ENCODE measurements at places on chromosomes 1 and 21. TPM values are rescaled to one million over a fixed set of nuclear protein-coding genes. Genes with fewer than 3 reads are reported as not detected.

Gene DRAXIN
- 23.0 TPM for total RNA-seq

DNA sequence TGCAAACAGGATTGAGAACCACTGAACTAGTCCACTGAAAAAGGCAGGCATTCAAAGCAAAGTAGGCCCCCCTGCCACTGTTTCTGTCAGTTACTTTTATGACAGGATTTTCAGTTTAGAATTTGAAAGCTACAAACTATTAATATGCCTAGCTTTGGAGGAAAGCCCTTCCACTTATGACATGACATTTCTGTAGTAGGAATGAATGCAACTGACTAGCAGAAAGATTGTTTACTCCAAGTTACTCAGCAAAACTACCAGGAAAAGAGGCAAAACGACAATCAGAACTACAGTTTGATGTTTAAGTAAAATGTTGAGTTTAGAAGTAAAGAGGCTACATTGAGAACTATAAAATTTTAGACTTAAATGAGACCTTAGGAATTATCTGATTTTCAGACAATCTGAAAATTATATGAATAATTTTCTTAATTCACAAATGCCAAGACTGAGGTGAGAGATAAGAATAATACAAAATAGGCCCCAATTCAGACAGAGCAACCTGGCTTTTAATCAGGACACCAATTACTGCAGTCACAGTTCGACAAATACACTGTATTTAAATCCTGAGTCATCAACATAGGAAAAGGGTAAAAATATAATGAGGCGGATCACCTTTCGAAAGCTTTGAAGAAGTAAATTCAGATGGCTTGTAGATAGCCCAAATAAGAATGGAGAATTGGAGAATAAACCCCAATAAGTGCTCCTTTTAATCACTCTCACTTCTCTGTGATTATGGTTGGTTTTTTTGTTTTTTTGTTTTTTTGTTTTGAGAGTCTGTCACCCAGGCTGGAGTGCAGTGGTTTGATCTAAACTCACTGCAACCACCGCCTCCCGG, 2.2 kb downstream of the PRKAB2 start:
- H3K4me3 ChIP-seq = peak overlapping the region; percentile 89
- no peaks in the 10 kb centered on the region for H3K36me3 ChIP-seq
- DNase-seq = no peak
- H3K4me1 ChIP-seq = peaks cover 39% of the 10 kb centered on the region

DNA sequence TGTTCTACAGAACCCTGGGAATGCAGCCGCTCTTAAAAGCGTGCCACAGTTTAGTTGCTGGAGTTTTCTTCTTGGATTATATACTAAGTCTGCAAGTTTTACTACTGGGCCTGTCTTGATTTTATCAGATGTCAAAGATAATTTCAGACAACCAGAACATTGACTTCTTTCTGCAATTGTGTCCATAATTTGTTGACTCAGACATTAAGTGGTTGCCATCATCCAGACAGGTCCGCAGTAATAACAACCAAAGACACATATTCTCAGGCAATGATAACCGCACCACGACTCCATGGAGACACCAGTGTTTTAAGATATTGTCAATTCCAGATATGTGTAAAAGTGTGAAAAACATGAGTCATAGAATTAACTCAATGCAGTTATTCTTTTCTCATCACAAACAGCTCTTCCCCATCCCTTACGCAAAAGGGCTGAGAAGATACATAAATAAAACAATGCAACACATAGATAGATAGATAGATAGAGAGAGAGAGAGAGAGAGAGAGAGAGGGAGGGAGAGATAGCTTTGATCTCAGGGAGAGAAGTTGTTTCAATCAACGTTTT, 90.4 kb upstream of the FMN2 start:
- no peak overlapping the region for H3K27ac ChIP-seq
- no peak overlapping the region for H3K4me3 ChIP-seq
- no peaks in the 10 kb centered on the region for H3K36me3 ChIP-seq
- DNase-seq = no peak
- peaks cover 23% of the 10 kb centered on the region for H3K27me3 ChIP-seq

GRCh38 chr1:186375929-186376319, 286 bp downstream of the ODR4 start:
- H3K36me3 ChIP-seq = peaks cover 17% of the 10 kb centered on the region
- peak overlapping the region; percentile 95 for H3K27ac ChIP-seq
- no peaks in the 10 kb centered on the region for H3K27me3 ChIP-seq
- H3K4me3 ChIP-seq = peak overlapping the region; percentile 90

Gene TOR1AIP2
- total RNA-seq = 81.3 TPM

- no peaks in the 10 kb centered on the region for H3K36me3 ChIP-seq
- H3K27me3 ChIP-seq = no peaks in the 10 kb centered on the region
- no peak overlapping the region for H3K4me3 ChIP-seq
- DNase-seq = no peak
Observed at GRCh38 chr1:119159966-119160365, 19.5 kb upstream of the WARS2 start.

DNA sequence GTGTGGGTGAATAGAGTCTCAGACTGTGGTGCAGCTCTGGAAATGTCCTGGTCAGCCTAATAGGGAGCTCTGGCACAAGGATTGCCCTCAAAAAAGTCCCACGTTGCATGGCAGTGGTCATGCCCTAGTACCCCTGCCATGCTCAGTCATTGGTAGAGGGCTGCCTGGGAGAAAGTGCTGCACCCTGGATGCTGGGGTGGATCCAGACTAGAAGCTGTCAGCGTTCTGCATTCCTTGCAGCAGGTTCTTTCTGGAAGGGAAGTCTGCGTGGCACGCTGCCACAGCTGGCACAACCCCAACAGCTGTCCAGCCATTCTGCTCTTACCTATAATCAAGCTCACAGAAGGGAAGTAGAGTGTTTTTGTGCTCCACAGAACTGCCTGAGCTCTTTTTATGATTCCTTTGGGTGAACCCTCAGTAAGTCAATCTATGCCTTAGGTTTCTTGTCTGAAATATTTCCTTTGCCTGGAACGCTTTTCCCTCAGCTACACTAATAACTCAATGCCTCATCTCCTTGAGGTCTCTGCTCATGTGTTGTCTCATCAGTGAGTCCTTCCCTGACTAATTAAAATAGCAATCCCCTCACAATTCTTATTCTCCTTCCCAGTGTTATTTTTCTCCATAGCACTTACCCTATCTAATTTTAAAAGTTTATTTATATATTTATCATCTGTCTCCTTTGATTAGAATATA, 61.5 kb upstream of the JAK1 start:
- peaks cover 8% of the 10 kb centered on the region for H3K4me1 ChIP-seq
- no peak overlapping the region for H3K4me3 ChIP-seq
- H3K36me3 ChIP-seq = no peaks in the 10 kb centered on the region
- H3K27ac ChIP-seq = no peak overlapping the region
- no peak for DNase-seq

DNA sequence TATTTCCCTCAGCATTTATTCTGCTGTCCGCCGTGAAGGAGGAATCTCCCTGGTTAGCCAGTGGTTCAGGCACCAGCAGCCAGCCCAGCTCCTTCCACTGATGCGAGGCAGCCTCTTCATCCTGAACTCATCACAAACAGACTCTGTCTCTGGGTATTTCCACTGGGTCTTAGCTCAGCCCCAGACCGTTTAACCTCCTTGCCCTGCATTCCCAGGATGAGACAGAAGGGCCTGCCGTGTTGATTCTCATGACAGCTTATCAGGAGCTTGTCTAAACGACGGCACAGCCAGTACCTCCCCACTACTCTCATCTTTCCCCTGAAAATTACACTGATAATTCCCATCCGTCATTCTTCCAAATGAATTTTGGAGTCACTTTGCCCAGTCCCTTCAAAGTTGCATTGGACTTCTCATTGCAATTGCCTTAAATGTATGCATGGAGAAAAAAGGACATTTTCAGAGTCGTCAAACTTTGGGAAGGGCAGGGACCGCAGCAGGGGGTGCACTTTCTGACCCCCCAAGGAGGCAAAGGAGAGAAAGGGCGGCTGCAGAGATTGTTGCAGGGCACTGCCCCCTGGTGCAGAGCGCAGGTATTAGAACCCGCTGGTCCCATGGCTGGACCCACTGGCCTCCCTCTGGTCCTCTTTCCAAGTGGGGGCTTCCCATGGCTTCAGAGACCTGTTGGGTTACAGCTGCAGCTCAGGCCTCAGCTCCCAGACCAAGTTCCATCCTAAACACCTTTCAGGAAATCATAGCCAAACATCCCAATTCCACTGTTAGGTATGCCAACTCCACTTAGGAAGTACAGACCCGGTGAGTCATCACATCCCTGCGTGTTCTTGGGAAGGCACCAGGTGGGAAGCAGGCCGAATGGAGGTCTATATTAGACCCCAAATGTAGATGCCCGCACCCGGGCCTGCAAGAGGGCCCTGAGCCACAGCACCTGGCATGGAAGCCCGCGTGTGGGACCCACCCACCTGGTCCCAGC, 3.7 kb upstream of the MEGF6 start:
- H3K36me3 ChIP-seq = no peaks in the 10 kb centered on the region
- H3K27me3 ChIP-seq = peaks cover 15% of the 10 kb centered on the region
- no peak overlapping the region for H3K4me3 ChIP-seq
- peak; percentile 71 for DNase-seq
- no peak overlapping the region for H3K27ac ChIP-seq
- H3K4me1 ChIP-seq = peaks cover 14% of the 10 kb centered on the region

Gene U2AF1
- 70.4 TPM for total RNA-seq

GRCh38 chr1:152313319-152313801, 11.7 kb downstream of the FLG start:
- no peaks in the 10 kb centered on the region for H3K4me1 ChIP-seq
- peaks cover 5% of the 10 kb centered on the region for H3K36me3 ChIP-seq
- no peak overlapping the region for H3K27ac ChIP-seq
- no peaks in the 10 kb centered on the region for H3K27me3 ChIP-seq

Gene MRPL37
- total RNA-seq = 155 TPM

Gene SLC25A24
- total RNA-seq = 46.0 TPM

DNA sequence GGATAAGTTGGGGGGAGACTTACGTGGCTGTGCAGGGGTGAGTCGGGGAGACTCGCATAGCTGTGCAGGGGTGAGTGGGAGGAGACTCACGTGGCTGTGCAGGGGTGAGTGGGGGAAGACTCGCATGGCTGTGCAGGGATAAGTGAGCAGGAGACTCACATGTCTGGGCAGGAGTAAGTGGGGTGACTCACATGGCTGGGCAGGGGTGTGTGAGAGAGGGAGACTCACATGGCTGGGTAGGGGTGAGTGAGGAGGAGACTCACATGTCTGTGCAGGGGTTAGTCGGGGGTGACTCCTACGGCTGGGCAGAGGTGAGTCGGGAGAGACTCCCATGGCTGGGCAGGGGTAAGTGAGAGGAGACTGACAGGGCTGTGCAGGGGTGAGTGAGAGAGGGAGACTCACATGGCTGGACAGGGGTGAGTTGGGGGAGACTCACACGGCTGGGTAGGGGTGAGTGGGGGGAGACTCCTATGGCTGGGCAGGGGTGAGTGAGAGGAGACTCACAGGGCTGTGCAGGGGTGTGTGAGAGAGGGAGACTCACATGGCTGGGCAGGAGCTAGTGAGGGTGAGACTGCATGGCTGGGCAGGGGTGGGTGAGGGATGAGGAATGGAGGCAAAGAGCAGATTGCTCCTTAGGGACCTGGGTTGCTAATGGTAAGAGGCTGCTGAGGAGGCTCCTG, 56.0 kb upstream of the ABCG1 start:
- H3K4me1 ChIP-seq = peaks cover 5% of the 10 kb centered on the region
- H3K36me3 ChIP-seq = no peaks in the 10 kb centered on the region
- no peak overlapping the region for H3K27ac ChIP-seq

GRCh38 chr1:212630158-212630900, 21.8 kb downstream of the ATF3 start:
- H3K4me1 ChIP-seq = peaks cover 7% of the 10 kb centered on the region
- H3K4me3 ChIP-seq = no peak overlapping the region
- no peak overlapping the region for H3K27ac ChIP-seq
- H3K27me3 ChIP-seq = no peaks in the 10 kb centered on the region

GRCh38 chr1:152328801-152329391, 3.9 kb upstream of the FLG start:
- no peak overlapping the region for H3K4me3 ChIP-seq
- H3K4me1 ChIP-seq = peaks cover 6% of the 10 kb centered on the region
- H3K36me3 ChIP-seq = no peaks in the 10 kb centered on the region
- no peaks in the 10 kb centered on the region for H3K27me3 ChIP-seq
